ENCODE measurements at places on chromosomes 12 and 14.

- no peak within 1 kb of the TSS for H3K27ac ChIP-seq
- H3K4me1 ChIP-seq: peaks cover 27% of the 10 kb centered on the region
- H3K4me3 ChIP-seq: no peak within 1 kb of the TSS
- H3K36me3 ChIP-seq: no peaks in the 10 kb centered on the region
These were observed at the start of gene HOXC11 for GRCh38 chr12:53972722-53973235. TSS of gene HOXC11 (plus strand) at chr12:53973126. CDS start at chr12:53973242, 116 bp downstream.

DNA sequence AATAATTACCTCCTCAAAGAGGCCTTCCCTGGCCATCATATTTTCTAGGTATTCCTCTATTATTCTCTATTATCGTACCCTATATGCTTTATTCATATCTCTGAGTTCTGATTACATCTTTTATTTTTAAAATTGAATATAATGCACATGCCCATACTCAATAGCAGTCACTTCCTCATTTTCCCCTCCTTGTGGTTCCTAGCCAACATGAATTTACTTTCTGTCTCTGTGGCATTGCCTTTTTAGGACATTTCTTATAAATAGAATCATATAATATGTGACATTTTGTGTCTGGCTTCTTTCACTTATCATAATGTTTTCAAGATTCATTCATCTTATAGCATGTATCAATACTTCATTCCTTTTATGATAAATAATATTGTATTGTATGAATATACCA, 74.4 kb upstream of the TRHDE start:
- no peaks in the 10 kb centered on the region for H3K36me3 ChIP-seq
- no peak overlapping the region for H3K4me3 ChIP-seq
- H3K27ac ChIP-seq: no peak overlapping the region
- no peak for DNase-seq

- H3K27ac ChIP-seq: no peak overlapping the region
- no peaks in the 10 kb centered on the region for H3K36me3 ChIP-seq
- H3K27me3 ChIP-seq: no peaks in the 10 kb centered on the region
- DNase-seq: no peak
- no peak overlapping the region for H3K4me3 ChIP-seq
These were observed 26.1 kb upstream of the NFKBIA start for GRCh38 chr14:35430459-35431199.

DNA sequence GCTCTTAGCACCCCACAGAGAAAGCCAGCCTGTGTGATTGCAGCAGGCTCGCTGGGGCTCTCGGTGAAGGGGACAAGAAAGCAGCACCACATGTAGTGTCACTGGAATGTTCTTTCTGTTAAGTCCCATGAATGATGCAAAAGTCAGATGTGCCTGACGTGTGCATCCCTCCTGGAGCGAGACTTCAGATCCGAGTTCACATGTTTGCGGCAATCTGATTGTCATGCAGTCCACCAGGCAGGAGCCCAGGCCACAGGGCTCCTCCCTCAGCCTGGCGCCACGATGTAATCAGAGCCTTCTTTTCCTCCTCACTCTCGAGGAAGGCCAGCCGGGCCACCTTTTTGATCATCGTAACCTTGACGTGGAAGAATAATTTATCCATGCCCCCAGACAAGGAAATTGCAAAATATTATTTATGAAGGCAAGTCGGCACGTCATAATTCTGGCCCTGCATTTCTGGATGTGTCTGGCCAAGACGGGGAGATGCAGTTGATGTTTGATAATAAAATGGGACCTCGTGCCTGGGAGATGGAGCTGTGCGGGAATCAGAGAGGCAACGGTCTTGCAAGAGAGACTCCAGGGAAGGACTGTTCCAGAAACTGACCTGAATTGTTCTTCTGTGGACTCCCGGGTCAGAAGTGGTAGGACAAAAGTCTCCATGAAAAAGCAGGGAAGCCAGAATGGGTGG, 214.6 kb downstream of the PHETA1 start:
- H3K36me3 ChIP-seq: no peaks in the 10 kb centered on the region
- H3K4me1 ChIP-seq: no peaks in the 10 kb centered on the region
- H3K27ac ChIP-seq: no peak overlapping the region
- no peak for DNase-seq
- no peak overlapping the region for H3K4me3 ChIP-seq
- H3K27me3 ChIP-seq: peaks cover 3% of the 10 kb centered on the region

DNA sequence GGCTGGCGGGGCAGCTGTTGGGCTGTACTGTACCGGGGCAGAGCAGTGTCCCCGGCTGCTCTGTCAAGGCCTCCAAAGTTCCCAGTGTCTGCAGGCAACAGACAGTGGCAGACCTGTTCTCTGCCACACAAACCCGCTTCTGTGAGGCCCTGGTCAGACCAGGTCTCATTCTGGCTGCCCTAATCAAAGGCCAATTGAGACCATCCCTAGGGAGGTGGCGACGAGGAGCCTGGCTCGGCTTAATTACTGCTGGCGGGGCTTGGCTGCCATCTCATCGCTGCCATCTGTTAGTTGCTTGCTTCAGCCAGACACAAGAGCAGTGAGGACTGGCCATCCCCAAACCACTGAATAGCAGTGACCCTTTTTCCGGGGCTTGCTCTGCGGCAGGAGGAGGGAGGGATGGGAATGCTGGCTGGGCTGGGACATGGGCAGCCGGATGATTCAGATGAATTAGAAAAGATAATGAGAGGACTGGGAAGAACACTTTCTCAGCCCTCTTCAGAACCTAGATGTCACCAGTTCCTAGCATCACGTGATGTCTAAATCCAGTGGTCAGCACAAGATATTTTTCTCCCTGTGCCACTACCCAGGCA, 24.5 kb downstream of the ERG28 start:
- DNase-seq: no peak
- H3K4me1 ChIP-seq: no peaks in the 10 kb centered on the region
- no peaks in the 10 kb centered on the region for H3K36me3 ChIP-seq
- H3K27ac ChIP-seq: no peak overlapping the region
- H3K4me3 ChIP-seq: no peak overlapping the region
- H3K27me3 ChIP-seq: no peaks in the 10 kb centered on the region

GRCh38 chr14:104587641-104588040, 8.1 kb downstream of the C14orf180 start:
- H3K27me3 ChIP-seq: no peaks in the 10 kb centered on the region
- DNase-seq: no peak
- H3K4me3 ChIP-seq: no peak overlapping the region
- no peak overlapping the region for H3K27ac ChIP-seq
- no peaks in the 10 kb centered on the region for H3K4me1 ChIP-seq

GRCh38 chr14:32104803-32105202, 27.7 kb downstream of the ARHGAP5 start:
- no peaks in the 10 kb centered on the region for H3K27me3 ChIP-seq
- no peak overlapping the region for H3K27ac ChIP-seq
- no peak for DNase-seq

DNA sequence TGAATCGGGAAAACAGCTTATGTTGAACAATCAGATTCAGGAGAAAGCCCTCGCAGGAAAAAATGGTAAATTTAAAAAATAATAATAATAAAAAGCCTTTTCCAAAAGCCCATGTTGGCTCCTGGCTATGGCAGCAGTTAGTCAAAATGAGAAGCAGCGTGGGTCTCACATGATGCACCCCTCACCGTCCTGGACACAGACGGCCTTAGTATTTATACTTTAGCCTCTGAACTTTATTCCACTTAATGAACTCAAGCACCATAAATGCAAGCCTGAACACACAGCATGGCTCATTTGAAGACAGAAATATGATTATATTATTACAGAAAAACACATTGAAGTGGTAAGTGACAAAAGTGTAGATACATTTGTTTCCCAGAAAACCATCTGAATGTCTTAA, 160.9 kb downstream of the RIMBP2 start:
- H3K36me3 ChIP-seq: no peaks in the 10 kb centered on the region
- H3K4me1 ChIP-seq: no peaks in the 10 kb centered on the region
- no peaks in the 10 kb centered on the region for H3K27me3 ChIP-seq
- H3K4me3 ChIP-seq: no peak overlapping the region
- H3K27ac ChIP-seq: no peak overlapping the region
- DNase-seq: no peak

DNA sequence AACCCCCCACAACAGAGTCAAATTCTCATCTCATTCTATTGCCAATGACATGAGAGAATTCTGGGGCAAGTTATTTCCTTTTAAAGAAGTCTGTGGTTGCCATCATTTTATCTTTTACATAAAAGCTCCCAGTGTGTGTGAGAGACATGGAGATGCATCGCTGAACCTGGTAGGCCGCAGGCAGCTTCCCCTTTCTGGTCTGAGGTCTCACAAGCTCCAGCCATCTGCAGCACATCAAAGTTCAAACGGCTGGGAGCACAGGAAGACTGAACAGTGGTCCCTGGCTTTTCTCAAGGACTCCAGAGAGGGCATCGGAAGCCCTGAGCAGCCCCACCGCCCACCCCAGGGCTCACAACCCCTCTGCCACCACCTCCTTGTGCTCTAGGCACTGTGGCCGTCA, 141.7 kb downstream of the RIMBP2 start:
- no peak overlapping the region for H3K27ac ChIP-seq
- peaks cover 3% of the 10 kb centered on the region for H3K27me3 ChIP-seq
- no peak overlapping the region for H3K4me3 ChIP-seq
- no peak for DNase-seq
- H3K4me1 ChIP-seq: no peaks in the 10 kb centered on the region

- H3K36me3 ChIP-seq: peaks cover 4% of the 10 kb centered on the region
- no peaks in the 10 kb centered on the region for H3K27me3 ChIP-seq
- H3K4me1 ChIP-seq: no peaks in the 10 kb centered on the region
- H3K4me3 ChIP-seq: no peak overlapping the region
- no peak for DNase-seq
These were observed 71.0 kb downstream of the TESC start for GRCh38 chr12:117028254-117028653.

GRCh38 chr12:108921946-108922345, 42.1 kb downstream of the DAO start:
- H3K36me3 ChIP-seq: no peaks in the 10 kb centered on the region
- H3K27ac ChIP-seq: no peak overlapping the region
- H3K27me3 ChIP-seq: no peaks in the 10 kb centered on the region

GRCh38 chr12:105332925-105333324, 2.4 kb downstream of the C12orf75 start:
- no peak for DNase-seq
- no peaks in the 10 kb centered on the region for H3K36me3 ChIP-seq
- no peak overlapping the region for H3K27ac ChIP-seq

DNA sequence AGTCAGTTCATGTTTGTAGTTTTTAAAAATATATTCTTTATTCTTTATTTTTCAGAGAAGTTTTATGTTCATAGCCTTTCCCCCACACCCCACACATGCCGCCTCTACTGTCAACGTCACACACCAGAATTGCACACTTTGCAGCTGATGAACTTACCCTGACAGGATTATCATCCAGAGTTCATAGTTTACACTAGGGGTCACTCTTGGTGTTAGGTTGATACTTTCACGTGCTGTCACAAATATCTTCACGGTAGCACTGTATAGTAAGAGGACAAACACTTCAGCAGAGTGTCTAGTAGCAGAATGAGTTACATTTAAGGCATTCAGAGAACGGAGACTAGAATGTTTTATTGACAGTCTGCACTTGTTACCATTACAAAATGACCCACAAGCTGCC, 5.1 kb downstream of the DPPA3 start:
- H3K36me3 ChIP-seq: no peaks in the 10 kb centered on the region
- no peaks in the 10 kb centered on the region for H3K27me3 ChIP-seq
- no peak overlapping the region for H3K27ac ChIP-seq
- no peak for DNase-seq

GRCh38 chr12:55686366-55687010, 21.2 kb downstream of the ITGA7 start:
- H3K4me3 ChIP-seq: no peak overlapping the region
- no peak overlapping the region for H3K27ac ChIP-seq
- no peak for DNase-seq
- no peaks in the 10 kb centered on the region for H3K4me1 ChIP-seq

DNA sequence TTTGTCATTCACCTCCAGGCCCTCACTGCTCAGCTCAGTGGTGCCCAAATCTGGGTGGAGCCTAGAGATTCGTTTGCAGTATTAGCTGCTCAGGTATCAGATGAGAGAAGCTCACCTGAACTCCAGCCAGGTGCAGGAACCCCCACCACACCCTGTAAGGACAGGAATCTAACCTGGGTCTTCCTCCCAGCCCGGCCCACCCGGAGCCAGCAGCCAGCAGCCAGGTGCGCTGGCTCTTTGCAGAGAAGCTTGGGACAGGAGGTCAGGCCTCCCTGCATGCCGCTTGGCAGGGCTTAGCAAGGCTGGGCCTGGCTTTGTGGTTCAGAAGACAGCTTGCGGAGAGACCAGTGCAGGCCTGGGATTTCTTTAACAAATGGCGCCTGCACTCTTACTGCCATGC, 125.6 kb upstream of the MYL2 start:
- H3K27ac ChIP-seq: no peak overlapping the region
- no peaks in the 10 kb centered on the region for H3K36me3 ChIP-seq
- no peak overlapping the region for H3K4me3 ChIP-seq
- H3K27me3 ChIP-seq: no peaks in the 10 kb centered on the region

GRCh38 chr14:24389226-24389848, 9.5 kb upstream of the NYNRIN start:
- no peaks in the 10 kb centered on the region for H3K36me3 ChIP-seq
- H3K27ac ChIP-seq: no peak overlapping the region
- no peak overlapping the region for H3K4me3 ChIP-seq
- DNase-seq: no peak
- no peaks in the 10 kb centered on the region for H3K4me1 ChIP-seq

- H3K27ac ChIP-seq: no peak overlapping the region
- H3K36me3 ChIP-seq: no peaks in the 10 kb centered on the region
- H3K4me3 ChIP-seq: no peak overlapping the region
- DNase-seq: no peak
- H3K27me3 ChIP-seq: no peaks in the 10 kb centered on the region
These were observed 573.8 kb upstream of the TBX3 start for GRCh38 chr12:115257791-115258190.

DNA sequence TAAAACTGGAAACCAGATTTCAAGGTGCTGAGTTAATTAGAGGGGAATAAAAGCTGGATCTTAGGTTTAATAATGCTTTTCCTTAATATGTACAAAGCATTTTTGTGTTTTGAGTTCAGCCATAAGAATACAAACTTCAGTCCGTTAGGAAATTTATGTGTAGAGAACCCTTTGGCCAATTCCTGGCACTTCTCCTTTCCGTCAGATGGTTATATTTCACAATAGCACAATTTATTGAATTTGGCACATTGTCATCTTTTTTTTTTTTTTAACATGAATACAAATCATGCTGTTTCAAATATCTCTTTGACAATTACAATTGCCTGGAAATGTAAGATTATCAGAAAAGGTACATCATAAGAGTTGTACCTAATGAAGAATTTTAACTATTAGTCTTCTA, 56.2 kb upstream of the DDHD1 start:
- H3K4me1 ChIP-seq: no peaks in the 10 kb centered on the region
- DNase-seq: no peak
- no peaks in the 10 kb centered on the region for H3K27me3 ChIP-seq

- DNase-seq: no peak
- H3K36me3 ChIP-seq: no peaks in the 10 kb centered on the region
- H3K4me1 ChIP-seq: no peaks in the 10 kb centered on the region
These were observed 84.6 kb downstream of the SLC38A6 start for GRCh38 chr14:61065656-61066055.

DNA sequence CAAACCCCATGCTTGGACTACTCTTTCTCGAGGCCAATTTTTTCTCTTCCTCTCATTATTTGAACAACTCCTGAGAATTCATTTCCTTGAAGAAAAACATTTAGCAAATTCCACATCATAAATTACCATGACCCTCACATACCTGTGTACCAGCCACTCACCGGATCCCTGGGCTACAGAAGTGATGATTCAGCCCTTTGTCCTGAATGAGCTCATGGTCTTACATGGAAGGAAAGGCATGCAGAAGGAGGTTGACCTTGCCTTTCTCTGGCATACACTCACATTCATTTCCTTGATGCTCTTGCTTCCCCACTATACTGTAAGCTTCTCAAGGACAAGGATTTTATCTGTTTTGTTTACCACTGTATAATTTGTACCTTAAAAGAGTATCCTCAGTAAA, 191.5 kb downstream of the SLC5A8 start:
- no peak for DNase-seq
- H3K36me3 ChIP-seq: no peaks in the 10 kb centered on the region
